H4 (cell line): ENCODE measurements at places on chromosomes 7 and 10. TPM values are rescaled to one million over a fixed set of nuclear protein-coding genes. Genes with fewer than 3 reads are reported as not detected.

- no peak for DNase-seq
Measured at GRCh38 chr10:13091801-13092200, 8.2 kb upstream of the OPTN start.

- DNase-seq = no peak
Measured at GRCh38 chr10:86018735-86019058, 347.9 kb downstream of the GRID1 start.

DNA sequence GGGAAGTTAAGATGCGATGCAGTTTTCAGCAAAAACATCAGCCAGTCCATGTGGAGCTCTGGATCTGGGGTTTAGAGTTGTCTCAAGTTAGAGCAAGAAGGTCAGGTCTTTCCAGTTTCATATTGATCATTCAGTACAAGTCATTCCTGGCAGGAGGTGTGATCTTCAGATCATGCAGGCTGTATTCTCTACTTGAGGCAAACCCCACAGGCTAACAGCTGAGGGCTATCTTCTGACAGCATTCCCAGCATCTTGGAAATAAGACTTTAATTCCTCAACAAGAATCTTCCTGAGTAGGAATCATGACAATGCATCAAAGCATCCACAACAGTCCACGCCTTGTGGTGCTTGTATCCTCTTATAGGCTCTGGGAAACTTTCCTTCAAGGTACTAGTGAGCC is 94.9 kb upstream of the ZNF438 start:
- no peak for DNase-seq

- DNase-seq = no peak
Measured at GRCh38 chr10:118511711-118512110, 83.7 kb downstream of the PRLHR start.

The SEMA3C gene
- 135 and 150 TPM in 2 replicates for total RNA-seq

The CPVL gene
- total RNA-seq = 106 and 113 TPM in 2 replicates

The NPFFR1 gene
- not detected in 2 replicates for total RNA-seq

The AKR1C3 gene
- total RNA-seq = 80.8 and 92.2 TPM in 2 replicates

The TYW1 gene
- 35.9 and 40.6 TPM in 2 replicates for total RNA-seq

The MNX1 gene
- total RNA-seq = 0.21 and 0.29 TPM in 2 replicates

The ERVW-1 gene
- total RNA-seq = not detected in 2 replicates

The CROT gene
- total RNA-seq = 14.5 and 30.0 TPM in 2 replicates
